ENCODE measurements at places on chromosomes 13 and 19.

DNA sequence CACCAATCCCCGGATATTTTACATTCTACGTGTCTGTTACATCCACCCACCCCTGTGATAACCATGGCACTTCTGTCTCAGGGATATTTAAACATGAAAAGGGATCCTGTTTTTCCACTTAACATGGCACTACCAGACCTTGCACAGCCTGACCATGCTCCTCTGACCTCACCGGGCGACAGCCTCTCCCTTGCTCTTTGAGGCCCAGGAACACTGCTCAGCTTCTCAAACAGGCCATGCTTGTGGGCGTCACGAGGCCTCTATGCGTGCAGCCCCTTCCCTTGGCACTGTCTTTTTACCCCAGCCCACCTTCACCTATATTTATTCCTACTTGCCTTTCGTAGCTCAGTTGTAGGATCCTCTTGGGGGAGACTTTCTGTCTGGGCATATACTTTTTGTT is 385.6 kb downstream of the UQCRFS1 start:
- no peak for DNase-seq

GRCh38 chr13:113981194-113981605 is 7.3 kb upstream of the C13orf46 start:
- no peak for DNase-seq

GRCh38 chr19:4977299-4978174 is 8.6 kb downstream of the KDM4B start:
- peak; percentile 60 for DNase-seq

- no peak for DNase-seq
Observed at GRCh38 chr19:5889288-5889971, 14.2 kb downstream of the NDUFA11 start.

- DNase-seq: no peak
Observed at GRCh38 chr19:10567656-10568055, 1.1 kb downstream of the CDKN2D start.

- no peak for DNase-seq
Observed at GRCh38 chr19:7992575-7992974, 12.9 kb downstream of the ELAVL1 start.

DNA sequence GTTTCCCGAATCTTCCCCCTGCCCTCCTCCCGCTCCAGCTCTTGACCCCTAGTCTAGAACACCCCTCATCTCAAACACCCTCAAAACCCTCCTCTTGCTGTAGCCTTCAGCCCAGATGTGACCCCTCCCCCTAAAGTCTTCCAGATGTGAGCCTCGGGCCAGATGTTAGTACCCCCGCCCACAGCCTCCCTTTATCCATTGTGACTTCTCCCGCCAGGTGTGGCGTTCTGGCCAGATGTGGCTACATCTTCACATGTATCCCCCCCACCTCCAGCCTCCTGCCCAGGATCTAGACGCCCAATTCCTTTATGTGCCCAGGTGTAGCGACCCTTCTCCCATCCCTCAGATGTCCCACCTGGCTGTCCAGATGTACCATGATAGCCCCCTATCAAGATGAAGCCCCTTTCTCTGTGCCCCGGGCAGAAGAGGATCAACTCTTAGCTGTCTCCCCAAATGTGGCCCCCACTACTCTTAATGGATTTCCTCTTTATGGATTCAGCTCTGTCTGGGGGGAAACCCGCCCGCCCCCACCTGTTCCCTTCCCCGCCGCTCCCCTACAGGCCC is 517 bp upstream of the LTBP4 start:
- DNase-seq: no peak

DNA sequence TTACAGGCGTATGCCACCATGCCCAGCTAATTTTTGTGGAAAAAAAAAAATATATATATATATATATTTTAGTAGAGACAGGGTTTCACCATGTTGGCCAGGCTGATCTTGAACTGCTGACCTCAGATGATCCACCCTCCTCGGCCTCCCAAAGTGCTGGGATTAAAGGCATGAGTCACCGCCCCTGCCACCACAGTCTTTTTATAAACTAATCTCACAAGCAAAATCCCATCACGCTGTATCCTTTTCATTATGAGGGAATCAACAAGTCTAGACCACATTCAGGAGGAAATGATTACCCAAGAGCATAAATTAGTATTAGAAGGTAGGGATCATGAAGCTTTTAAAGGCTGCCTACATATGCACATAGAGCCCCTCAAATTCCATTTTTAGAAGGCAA is 210.6 kb upstream of the NBEA start:
- DNase-seq: no peak

DNA sequence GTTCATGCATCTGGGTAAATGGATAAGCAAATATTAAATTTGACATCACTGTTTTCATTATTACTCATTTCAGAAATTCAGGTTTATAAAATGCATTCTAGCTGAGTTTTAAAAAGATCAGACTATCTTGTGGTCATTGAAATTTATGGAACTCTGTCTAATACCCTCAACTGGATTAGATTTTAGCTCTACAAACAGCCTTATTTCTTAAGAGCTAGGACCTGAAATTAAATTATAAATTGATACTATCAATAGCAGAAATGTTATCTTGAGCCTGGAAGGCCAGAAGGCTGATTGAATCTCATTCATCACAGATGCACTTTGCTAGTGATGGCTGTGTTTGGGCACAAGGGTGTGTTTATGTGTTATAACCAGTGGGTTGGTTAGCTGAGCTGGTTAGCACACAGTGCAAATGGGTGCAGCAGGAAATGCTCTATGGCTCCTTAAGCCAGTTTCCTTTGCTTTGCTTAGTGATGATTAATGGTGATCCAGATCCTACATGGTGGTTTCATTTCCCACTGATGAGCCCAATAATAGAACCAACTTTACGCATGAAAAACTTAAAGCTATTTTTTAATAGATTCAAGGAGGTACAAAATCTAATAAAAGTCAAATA is 310.8 kb upstream of the KLF12 start:
- no peak for DNase-seq

DNA sequence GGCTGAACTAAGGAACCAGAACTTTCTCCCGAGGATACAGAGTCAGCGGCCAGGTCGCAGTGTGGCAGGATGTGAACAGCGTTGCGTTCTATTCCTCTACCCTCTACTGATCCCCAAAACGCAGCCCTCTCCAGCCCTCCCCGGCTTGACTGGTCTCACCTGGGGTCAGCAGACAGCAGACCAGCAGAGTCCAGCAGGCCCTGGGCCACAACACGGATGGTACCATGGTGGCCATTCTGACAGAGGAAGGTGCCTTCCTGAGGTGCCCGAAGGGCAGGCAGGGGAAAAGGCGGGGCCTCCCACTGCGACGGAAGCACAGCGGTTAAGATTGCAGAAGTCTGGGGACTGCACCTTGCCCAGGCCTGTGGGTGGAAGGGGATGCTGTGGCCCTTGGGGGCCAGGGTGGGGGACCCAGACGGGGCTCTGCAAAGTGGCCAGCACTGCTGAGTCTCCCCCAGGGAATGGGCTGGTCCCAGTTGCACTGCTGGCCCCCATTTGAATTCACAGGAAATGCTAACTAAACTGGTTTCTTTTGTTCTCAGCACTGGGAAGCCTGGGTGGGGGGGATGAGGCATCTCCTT is at the start of gene ICAM3:
ICAM3 (minus strand) TSS at position 245 of the 581 bp plus-strand sequence; CDS start at position 235, 10 bp downstream.
- no peak for DNase-seq

GRCh38 chr19:30516531-30516930 is 144.3 kb downstream of the ZNF536 start:
- DNase-seq: no peak

DNA sequence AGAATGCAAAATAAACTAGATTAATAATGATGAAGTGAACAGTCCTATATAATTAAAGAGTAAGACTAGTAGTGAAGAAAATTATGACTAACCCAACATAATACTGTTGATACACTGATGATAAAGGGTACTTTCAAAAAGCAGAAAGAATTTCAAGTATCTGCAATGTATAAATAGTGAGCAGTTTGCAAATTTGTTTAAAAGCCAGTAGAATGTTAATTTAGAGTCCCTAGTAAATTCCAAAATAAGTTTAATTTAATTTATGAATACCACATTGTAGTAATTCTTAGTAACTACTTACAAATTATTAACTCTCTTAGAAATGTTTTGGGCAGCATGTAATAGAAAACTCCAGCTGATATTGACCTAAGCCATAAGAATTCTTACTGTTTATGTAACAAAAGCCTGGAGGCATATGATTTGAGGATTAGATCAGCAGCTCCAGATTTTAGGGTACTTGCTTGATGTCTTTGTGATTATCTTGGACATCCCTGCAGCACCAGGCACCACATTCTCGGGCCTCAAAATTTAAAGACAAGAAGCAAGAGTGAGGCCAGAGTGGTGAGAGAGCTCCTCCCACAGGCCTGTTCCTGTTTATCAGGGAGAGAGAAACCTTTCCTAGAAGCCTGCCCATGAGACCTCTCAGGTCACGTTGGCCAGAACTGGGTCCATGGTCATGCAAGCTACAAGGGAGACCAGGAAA is 67.6 kb upstream of the TDRD3 start:
- DNase-seq: no peak

DNA sequence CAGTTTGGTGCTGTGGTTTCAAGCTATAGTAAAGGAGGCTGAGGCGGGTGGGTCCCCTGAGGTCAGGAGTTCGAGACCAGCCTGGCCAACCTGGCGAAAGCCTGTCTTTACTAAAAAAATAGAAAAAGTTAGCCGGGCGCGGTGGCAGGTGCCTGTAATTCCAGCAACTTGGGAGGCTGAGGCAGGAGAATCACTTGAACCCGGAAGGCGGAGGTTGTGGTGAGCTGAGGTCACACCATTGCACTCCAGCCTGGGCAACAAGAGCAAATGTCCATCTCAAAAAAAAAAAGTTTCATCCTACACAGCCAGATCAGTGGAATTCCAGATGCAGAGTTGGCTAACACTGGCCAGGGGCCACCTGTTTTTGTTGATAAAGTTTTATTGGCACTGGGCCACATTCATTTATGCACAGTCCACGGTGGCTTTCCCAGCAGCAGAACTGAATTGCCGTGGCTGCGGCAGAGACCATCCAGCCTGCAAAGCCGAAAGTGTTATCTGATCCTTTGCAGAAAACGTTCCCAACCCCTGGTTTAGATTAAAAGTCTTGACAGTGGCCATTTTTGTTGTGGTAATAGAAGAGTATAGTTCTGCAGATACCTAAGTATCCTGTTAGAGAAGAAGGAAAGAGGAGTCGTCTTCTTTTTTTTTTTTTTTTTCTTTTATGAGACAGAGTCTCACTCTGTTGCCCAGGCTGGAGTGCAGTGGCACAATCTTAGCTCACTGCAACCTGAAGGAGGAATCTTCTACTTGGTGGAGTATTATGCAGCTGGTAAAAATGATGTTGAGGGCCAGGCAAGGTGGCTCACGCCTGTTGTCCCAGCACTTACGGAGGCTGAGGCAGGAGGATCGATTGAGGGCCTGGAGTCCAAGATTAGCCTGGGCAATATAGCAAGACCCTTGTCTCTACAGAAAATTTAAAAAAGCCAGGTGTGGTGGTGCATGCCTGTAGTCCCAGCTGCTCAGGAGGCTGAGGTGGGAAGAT is 8.7 kb downstream of the NCLN start:
- DNase-seq: no peak

- DNase-seq: peak; percentile 62
Observed at GRCh38 chr19:56314381-56315076, at the start of gene ZSCAN5A. TSS of gene ZSCAN5A (minus strand) at chr19:56314839. CDS start at chr19:56225046, 89,793 bp downstream.

DNA sequence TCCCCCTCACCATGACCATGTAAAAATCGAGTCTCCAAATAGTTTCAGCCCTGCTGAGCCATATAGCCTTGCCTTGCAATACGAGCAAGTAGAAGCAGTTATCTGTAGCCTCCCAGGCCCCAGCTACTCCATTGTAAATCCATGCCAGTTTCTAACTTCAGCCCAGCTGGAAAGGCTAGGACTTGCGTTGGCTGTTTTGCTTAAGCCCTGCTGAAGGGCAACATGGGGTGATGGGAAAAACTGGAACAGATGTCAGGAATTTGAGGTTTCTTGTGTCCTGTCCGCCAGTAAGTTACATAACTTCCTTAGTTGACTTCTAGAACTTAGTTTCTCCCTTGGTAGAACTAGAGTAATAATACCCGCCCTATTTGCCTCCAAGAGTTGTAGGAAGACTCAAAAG is 216.0 kb upstream of the SERP2 start:
- DNase-seq: no peak

DNA sequence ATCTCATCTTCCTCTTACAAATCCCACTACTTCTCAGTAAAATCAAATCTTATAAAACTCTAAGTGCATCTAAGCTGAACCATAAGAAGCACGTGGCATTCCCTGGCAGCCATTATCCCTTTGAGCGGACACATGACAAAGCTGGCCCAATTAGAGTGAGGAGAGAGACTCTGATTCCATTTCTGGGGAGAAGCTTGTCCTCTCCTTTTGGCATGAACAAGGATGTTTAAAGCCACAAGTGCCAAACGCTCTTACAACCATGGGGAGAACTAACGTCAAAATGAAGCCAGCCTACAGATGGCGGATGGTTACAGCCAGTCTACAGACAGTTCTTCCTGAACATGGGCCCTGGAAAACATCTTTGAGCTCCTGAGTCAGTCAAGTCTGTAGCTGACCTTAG is 231.3 kb downstream of the LHFPL6 start:
- DNase-seq: no peak

- no peak for DNase-seq
Observed at GRCh38 chr13:51614350-51614786, 30.1 kb downstream of the WDFY2 start.

DNA sequence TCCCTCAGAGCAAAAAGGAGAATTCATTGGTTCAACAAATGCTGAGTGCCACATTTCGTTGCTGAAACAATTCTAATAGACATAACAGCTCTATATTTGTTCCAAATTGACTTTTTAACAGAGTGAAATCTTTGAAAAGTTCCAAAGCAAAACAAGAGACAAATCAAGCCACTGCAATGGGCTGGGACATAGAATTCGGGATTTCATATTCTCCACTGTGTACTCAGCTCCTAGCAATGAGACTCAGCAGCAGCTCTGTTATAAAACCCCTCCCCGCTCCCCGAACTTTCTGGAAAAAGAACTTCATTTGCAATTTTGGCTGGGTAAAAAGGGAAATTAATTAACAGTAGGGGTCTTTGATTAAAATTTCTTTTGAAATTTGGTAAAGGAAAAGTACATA is 11.3 kb downstream of the RFX2 start:
- no peak for DNase-seq

DNA sequence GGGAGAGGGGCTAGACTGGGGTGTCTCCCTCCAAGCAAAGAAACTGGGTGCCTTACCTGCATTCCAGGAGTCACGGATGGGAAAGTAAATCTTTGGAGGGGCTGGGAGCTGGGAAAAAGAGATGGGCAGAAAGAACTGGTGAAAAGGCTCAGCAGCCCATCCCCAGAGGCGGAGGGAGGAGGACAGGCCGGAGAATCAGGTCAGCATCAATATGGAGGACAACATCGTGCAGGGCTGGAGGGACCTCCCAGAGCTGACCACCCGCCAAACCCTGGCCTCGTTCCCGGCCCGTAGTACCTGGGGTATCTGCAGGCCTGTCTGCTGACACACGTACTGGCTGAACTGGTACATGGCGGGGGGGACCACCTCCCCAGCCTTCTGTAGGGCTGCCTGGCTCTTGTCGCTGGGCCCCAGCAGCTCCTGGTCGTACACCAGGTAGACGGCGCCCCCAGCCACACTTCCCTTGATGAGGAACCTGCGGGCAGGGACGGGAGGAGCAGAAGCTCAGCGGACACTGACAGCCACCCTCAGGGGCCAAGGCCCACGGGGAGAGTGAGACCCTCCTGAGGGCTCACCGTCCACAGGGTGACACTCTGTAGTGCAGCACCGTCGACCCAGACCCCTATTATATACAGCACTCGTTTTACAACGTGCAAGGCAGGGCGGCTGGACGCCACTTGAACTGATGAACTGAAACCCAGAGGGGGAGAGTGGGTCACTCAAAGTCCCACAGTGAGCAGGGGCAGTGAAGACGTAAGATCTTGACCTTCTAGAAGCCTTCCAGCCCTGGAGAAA is 830 bp downstream of the MICOS13 start:
- no peak for DNase-seq

GRCh38 chr13:100128373-100128772 is 39.5 kb downstream of the PCCA start:
- no peak for DNase-seq
